ENCODE measurements at places on chromosomes 3 and 15.
A peak's percentile ranks its signal among the peaks of the same experiment; 100 is the strongest.

DNA sequence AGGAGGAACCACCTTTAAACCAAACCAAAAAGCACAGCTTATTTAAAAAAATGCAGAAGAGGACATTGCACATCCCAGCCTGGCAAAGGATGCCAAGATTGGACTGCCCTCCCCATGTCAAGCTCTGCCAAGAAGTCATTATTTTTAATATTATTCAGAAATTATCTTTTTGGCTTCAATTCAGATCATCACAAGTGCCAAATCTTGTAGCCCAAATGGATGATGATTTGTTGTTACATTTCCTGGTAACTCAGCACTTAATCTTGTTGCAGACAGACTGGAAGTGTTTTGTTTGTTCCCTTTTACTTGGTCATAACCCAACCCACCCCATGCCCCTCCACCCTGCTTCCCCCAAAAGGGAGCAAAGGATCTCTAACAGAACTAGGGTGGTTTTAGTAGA lies 28.1 kb upstream of the LXN start:
- no peak for DNase-seq

GRCh38 chr15:23073890-23074646 lies 34.7 kb upstream of the TUBGCP5 start:
- no peak for DNase-seq

- peak; percentile 19 for DNase-seq
Observed at GRCh38 chr3:125310623-125311081, 64.5 kb downstream of the ZNF148 start.

DNA sequence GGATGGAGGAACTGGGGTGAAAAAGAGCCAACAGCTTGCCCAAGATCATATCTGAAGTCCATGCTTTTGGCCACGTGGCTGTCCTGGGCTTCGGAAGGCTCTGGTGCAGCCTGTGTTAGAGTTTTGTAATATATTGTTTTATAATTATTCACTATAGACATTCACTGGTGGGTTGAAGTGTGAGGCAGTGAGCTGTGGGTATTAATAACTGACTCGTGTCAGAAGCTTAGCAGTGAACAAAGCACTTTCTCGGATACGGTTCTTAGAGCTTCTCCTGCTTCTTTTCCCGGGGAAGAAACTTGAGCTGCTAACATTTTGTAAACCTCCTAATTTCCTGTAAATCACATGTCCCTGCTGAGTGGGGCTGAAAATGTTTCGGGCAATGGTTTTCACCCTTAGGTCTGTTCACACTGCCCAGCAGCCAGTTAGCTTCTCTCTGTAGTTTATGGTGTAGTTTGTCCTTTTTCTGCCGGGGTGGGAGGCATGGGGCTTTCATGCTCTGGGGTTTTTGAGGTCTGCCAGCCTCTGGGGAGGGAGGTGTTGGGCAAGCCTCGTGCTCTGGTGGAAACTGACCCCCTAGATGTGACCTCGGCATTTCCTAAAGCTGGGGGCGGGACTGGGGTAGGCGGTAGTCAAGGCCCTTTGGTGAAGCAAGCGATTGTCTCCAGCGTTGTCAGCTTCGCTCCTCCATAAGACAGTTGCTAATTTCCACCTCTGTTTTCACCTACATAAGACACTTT lies 1.7 kb downstream of the MRAS start:
- no peak for DNase-seq

GRCh38 chr3:141412936-141413354 lies 44.6 kb downstream of the ZBTB38 start:
- no peak for DNase-seq

DNA sequence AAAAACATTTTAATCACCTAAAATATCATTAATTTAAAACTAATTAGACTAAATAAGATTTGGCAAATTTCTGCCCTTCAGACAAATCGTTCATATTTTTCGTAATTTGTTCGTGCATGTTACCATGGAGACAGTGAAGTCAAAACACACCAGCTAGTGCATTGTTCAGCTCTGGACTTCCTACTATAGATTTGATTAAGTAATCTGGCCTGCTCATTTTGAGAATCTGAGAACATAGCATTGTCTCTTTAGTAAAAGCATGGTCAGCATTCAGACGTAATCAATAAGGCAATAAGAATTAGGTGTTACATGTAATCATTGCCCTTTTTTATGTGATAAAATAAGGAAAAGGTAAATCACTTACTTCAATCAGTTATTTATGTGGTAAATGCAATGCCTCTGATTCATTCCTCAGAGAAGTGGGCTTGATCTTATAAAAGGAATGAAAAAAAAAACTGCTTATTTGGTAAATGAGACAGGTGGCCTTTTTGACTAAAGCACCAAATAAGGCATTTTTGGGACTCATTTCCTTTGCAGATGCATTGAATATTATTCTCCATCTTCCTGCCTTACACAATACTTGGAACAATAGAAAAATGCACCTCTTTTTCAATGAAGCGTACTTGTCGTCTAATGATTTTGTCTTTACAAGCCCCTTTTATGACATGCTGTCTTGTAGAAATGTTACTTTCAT lies 84.5 kb upstream of the FNDC3B start:
- no peak for DNase-seq

DNA sequence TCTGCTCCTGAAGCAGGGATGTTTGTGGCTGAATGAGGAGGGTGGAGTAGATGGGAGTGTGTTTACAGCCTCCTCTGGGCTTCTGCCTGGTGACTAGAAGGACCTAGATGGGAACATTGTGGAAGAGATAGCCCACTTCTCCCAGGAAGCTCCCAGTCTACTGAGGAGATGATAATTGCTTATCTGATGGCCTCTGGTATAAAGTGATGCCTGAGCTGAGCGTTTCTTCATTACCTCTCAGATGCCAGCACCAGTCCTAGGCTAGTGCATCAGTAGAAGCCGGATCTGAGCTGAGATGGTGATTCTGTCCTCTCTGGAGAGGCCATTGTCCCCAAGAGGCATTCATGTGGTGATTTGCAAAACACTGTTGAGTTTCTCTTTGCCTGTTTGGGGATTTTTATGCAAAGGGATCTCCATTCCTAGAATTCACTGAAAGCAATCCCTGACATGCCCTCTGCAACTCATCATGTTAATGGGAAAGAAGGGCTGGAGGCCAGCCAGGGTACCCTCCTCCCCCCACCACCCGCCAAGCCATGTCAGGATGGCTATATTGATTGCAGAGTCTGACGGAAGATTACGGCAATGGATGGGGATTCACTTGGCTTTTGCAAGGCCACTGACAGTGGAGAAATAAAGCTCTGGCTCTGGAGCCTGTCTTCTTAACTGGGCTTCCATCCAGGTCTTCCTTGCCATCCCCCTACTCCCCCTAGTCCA lies 166.4 kb upstream of the ROPN1 start:
- no peak for DNase-seq

- DNase-seq: no peak
Observed at GRCh38 chr3:155560594-155560993, 184.3 kb downstream of the PLCH1 start.

- DNase-seq: no peak
Observed at GRCh38 chr3:126665221-126665936, 10.5 kb upstream of the TXNRD3 start.

DNA sequence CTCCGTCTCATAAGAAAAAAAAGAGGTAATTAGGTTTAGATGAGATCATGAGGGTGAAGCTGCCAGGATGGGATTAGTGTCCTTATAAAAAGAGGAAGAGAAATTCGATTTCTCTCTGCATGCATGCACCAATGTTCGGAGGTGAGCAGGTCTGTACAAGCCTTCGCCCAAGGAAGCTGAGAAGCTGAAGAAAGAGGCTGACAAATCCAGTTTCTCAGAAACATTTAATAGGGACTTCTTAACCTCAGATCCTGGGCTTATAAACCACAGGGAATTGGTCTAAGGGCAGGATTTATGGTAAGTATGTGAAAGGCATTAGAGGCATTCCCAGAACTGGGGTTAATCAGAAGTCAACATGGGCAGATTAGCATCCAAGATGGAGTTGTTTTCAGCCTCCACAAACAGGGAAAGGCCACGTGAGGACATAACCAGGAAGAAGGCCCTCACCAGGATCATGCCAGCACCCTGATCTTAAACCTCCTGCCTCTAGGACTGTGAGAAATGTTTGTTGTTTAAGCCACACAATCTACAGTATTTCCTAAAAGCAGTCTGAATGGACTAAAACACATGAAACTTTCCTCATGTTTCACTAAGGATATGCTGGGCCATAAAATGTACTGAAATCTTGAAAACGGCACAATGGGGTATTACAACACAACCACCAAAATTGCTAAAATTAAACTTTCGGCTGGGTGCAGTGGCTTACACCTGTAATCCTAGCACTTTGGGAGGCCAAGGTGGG lies 11.3 kb downstream of the SHISA5 start:
- no peak for DNase-seq

DNA sequence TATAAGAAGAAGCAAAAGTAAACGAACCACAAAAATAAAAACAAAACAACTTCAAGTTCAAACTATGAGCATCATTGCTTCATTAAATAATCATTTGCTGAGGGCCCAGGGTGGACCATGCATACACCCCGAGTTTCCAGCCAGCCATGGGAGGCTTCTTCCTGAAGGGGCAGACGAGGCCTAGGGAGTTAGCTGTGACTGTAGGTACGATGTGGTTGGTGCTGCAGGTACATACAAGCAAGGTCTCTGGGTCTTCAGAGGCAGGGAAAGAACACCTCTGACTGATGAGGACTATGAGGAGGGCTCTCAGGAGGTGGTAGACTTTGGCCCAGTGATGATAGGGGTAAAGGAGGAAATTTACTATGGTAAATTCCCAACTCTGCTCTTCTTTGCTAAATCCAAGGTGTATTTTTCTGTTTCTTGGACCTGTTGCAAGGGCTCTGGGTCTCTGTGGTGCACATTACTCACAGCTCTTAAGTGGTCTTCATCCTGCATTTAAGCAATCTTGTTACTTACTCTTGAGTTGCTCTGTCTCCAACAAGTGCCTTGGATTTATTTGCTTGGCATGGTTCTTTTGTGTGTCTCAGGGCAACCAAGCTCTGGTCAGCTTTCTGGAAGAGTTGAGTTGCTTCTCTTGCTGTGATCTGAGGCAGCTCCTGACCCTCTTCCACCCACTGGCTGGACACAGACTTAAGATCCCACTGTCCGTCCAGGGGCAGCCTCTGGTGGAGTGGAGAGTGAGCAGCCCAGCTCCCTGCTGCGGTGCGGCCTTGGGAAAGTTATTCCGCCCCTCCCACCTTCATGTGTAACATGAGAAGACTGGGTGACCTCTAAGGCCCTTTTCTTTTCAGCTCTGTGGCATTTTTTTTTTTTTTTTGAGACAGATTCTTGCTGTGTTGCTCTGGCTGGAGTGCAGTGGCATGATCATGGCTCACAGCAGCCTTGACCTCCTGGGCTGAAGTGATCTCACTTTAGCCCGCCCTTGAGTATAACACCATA lies 56.1 kb upstream of the KIF23 start:
- DNase-seq: no peak

DNA sequence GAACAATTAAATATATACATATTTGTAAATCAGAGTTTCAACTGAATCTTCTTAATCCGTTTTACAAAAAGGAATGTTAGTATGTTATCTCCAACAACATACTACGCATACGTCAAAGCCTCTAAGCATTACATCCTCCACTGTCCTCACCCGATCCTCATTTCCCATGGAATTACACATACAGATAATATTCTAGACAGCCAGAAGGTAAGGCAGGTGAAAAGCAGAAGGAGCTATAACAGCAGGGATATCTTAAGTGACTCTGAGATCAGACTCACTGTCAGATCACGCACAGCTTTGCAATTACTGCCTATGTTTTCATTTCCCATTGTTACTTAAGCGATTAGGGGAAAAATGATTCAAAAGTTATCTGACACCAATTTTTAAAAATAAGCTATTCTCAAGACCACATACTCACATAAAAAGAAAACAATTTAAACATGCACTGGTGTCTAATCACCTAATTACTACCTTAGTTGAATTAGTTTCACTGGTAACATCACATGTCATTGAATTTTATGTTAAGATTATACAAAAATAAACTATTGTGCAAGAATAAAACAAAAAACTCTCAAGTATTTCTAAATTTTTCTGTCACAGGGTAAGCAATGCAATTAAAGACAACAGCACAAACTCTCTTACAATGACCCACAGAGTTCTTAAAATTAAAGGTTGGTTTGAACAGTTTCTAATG lies 92.8 kb downstream of the TBL1XR1 start:
- no peak for DNase-seq

DNA sequence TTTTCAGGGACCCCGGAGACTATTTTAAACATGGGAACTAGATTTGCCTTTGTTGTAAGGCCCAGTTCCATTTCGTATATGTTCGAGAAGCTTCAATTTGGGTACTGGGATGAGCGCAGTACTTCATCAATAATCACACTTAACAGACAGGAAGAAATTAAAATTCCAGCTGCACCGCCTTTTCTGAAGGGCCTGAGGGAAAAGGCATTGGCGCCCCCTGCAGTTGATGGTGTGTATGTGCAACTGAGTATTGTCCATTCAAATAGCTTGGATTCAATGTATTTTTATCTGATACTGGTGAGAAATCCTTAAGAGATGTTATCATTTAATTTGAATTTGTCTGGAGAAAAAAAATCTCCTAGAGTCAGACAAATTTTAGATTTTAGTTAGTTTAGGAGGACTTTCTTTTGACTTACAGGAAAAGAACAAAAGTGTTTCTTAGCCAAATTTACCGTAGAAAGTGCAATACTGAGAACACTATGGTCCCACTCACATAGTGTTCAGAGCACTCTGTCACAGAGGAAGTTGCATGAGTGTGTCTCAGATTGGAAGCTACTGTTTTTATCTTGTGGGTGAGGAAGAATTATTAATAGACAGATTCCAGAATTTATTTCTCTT lies 5.4 kb upstream of the ALDH1A2 start:
- peak; percentile 10 for DNase-seq

- no peak for DNase-seq
Observed at GRCh38 chr3:2130726-2131125, 32.1 kb downstream of the CNTN4 start.

Data from stimulated activated CD8-positive, alpha-beta memory T cell treated with anti-CD3 and anti-CD28 coated beads, Interleukin-12 subunit alpha, Interleukin-12 subunit beta, amount 100 ng/mL, for 1 hour (primary cell).